ENCODE measurements at places on chromosomes 2 and 18.

- DNase-seq = no peak
These were observed 5.8 kb upstream of the RTN4 start for GRCh38 chr2:55056024-55056521.

- DNase-seq = no peak
These were observed 2.1 kb downstream of the DNAH7 start for GRCh38 chr2:196066291-196067087.

- no peak for DNase-seq
These were observed 10.3 kb upstream of the IL1R2 start for GRCh38 chr2:101981504-101981903.

DNA sequence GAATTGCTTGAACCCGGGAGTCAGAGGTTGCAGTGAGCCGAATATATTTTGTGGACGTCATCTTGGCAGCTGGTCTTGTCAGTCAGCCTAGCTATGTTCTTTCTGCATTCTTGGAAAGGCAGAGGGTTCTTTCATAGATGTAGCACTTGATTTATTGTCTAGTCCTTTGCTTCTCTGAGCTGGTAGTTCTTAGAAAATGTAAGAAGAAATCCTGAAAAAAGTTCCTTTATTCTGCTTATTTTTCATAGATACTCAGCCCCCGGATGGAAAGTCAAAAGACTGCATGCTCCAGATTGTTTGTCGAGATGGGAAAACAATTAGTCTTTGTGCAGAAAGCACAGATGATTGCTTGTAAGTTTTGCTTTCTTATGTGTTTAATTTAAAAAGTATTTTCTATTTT, 21.3 kb downstream of the PLEKHB2 start:
- DNase-seq = no peak

DNA sequence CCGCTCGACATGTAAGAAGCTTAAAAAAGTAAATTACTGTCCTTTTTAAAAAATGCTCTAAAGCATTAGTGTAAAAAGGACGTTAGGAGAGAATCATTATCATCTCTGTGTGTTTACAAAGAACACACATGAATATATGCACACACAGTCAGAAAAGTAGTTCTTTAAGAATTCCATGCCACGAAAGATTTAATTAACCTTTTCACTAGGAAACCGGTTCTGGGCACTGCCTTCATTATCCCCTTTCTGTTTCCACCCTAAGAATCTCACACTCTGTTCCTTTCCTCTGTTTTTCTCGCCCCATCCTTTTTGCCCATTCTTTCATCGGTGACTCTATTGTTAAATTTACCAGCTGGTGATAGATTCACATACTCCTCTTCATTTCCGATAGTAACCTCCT, 338.6 kb downstream of the DCC start:
- DNase-seq = no peak

DNA sequence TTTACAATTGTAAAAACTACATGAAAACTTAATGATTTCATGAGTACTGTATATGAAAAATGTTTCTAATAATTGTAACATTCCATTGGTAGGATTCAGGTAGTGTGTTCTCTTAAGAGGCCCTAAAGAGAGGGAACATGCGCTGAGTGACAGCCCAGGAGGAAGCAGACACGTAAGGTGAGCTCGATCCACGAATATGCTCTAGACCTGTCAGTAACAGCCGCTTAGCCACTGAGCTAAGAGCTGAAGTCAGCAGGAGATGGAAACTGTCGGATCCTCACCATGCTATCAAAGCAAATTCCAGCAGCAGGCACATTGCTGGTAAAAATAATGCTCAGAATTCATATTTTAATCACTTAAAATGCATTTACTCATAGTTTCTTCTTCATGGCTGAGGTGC, 346.5 kb downstream of the TGIF1 start:
- no peak for DNase-seq

DNA sequence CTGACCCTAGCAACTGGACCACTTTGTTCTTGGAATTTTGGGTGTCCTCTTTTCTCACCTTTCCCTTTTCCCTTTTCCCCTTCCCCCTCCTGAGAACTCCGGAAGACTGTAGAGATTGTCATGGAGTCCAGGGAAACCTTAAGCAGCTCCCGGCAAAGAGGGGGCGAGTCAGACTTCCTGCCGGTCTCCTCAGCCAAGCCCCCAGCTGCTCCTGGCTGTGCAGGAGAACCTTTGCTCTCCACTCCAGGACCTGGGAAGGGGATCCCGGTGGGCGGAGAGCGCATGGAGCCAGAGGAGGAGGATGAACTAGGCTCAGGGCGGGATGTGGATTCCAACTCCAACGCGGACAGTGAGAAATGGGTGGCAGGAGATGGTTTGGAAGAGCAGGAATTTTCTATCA, 20.5 kb downstream of the SETBP1 start:
- DNase-seq = no peak

DNA sequence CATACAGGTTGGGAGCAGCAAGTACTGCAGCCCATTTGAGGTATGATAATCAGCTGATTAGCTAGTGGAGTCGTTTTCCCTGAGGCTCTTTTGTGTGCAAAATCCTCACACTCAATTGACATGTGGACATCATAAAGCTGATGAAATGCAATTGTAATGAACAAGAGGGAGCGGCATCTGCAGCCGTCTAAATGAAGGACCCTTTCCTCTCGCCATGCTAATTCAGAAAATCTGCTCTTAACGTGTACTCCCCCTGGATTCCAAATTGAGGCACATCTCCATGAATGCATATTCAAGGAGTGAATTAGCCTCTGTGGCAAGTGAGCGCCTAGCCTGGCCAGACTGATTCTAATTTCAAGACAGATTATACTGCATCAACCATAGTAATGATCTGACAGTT, 260.9 kb upstream of the ATP5MC3 start:
- no peak for DNase-seq

GRCh38 chr2:9897846-9898245, 53.6 kb upstream of the GRHL1 start:
- DNase-seq = no peak

- DNase-seq = no peak
These were observed 1081.3 kb upstream of the TMEFF2 start for GRCh38 chr2:193276069-193276468.

- no peak for DNase-seq
These were observed 75.8 kb downstream of the DYNC1I2 start for GRCh38 chr2:171762879-171763573.

DNA sequence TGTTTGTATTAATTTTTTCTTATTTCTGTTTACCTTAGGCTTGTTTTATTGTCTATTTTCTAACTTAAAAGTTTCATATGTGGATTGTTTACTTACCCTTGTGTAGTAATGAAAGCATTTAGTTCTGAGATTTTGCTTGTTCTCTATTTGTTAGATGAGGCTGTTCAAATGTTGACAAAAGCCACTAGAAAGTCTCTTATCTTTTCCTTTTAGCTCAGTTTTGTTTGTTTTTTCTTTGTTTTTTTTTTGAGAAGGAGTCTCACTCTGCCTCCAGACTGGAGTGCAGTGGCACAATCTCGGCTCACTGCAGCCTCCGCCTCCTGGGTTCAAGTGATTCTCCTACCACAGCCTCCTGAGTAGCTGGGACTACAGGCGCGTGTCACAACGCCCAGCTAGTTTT, 30.9 kb downstream of the USP14 start:
- no peak for DNase-seq

DNA sequence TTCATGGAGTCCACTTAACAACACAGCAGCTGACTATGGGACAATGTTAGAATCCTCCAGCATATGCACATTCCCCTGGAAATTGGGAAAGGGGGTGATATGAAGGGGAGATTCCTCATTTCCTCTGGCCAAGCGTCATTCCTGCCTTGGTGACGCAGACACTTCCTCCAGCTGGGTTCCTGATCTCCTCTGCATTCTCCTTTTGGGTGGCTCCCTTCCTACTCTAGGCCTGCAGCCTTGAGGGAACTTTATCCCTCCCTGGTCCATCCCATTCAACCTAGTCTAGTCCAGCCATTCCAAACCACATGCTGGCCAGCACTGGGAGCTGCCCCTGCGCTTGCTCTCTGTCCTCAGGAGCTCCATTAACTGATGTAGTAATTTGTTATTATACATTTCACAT, 216.8 kb downstream of the VAPA start:
- DNase-seq = no peak

GRCh38 chr2:11850082-11850481, 103.7 kb downstream of the LPIN1 start:
- no peak for DNase-seq

DNA sequence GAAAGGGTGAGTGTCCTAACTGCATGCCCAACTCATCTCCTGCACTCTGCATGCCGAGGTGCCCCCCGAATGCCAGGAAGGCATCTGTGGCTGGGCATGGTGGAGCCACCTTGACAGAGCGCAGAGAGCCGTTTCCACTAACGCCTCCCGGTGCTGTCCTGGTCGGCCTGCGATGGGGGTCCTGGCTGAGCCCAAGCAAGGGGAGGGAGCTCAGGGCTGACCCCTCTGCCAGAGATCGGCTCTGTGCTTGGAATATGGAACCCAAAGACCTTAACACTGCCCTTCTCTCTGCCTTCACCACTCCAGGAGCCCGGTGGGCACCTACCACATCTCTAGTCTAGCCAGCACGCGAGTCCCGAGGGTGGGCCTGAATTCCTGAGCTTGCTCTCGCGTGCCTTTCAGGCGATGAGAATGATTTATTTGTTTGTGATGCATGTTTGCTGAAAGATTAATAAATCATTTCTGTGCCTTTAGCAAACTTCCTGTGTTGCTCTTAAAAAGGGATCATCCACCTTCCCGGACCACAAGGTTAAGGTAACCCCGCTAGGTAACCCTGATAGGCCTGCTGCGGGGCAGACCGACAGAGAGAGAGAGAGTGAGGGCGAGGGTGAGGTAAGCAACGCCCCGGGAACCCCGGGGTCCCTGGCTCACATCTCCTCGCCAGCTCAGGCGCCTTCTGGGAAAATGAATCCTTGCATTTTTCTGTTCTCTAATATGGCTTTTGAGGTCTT, 35.3 kb downstream of the PDIA6 start:
- no peak for DNase-seq

- no peak for DNase-seq
These were observed 254.6 kb upstream of the PIK3C3 start for GRCh38 chr18:41700416-41700815.

GRCh38 chr18:63817441-63818051, 42.3 kb downstream of the SERPINB7 start:
- no peak for DNase-seq

- no peak for DNase-seq
These were observed 114.6 kb downstream of the INHBB start for GRCh38 chr2:120460511-120460910.

- no peak for DNase-seq
These were observed 90.6 kb upstream of the RAB6C start for GRCh38 chr2:129888896-129889295.
